ENCODE measurements at places on chromosomes 3 and 15.

DNA sequence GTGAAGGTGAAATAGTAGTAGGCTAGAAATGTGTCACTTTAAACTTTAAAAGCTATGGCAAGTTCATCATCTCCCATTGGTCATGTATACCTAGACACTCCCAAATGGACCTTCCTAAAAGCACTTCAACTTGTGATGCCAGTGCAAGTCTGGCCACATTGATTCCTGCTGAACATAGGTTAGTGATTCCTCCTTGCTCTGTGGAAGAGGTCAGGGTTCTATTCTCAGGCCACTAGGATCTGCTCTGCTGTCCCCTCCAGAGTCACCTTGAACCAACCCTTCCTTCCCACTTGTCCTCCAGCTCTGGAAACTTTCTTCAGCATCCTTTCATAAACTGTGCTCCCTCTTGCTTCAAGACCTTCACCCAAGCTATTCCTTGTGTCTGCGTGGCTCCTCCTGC lies 301.7 kb downstream of the RPLP1 start:
- no peak for DNase-seq
- H3K27ac ChIP-seq: no peak overlapping the region
- H3K27me3 ChIP-seq: no peaks in the 10 kb centered on the region

GRCh38 chr3:120569222-120570057 lies 26.7 kb upstream of the NDUFB4 start:
- H3K4me1 ChIP-seq: no peaks in the 10 kb centered on the region
- no peaks in the 10 kb centered on the region for H3K36me3 ChIP-seq
- DNase-seq: no peak
- no peaks in the 10 kb centered on the region for H3K27me3 ChIP-seq
- no peak overlapping the region for H3K4me3 ChIP-seq

DNA sequence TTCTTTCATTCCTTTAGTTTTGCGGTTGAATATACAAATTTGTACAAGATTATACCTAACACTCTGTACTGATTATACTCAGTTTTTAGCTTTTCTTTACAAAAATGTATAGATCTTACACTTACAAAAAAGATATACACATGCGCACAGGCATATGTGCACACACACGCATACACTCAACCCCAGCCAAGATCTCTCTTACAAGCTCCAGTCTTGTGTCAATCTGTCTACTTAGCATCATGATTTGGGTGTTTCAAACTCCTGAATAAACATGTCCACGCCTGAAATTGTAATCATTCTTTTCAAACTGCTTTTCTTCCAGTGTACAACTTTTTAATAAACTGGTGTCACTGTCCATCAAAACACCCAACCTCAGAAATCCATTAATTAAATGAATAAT lies 180.7 kb downstream of the NAALADL2 start:
- H3K4me1 ChIP-seq: no peaks in the 10 kb centered on the region
- DNase-seq: no peak
- no peaks in the 10 kb centered on the region for H3K36me3 ChIP-seq
- no peak overlapping the region for H3K4me3 ChIP-seq

DNA sequence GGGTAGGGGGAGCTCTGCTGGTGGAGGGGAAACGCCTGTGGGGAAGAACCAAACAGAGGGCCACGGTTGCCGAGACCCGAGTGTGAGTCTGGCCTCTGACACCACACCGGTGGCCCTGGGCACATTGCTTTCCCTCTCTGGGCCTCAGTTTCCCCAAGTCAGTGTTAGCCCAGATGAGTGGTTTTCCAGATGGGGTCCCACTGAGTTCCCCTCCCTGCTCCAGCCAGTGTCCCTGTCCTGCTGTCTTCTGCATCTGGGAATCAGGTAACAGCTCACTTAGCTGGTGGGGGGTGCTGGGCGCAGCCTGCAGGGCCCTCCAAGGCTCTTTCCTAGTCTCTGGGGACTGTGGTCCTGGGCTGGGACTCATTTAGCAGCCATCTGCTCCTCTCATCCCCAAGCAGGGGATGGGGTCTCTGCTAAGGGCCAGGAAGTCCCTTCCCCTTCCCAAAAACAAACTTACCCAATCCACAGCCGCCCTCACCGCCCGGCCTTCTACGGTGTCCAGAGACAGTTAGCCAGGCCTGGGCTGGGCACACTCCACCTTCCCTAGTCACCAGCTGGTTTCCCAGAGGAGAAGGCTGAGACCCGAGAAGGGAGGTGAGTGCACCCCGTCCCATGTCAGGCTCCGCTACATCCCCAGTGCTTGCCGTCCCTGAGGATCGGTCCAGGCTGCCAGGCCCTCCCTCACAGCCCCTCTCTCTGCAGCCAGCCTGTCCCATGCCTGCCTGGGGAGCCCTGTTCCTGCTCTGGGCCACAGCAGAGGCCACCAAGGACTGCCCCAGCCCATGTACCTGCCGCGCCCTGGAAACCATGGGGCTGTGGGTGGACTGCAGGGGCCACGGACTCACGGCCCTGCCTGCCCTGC lies 676 bp downstream of the GP9 start:
- no peak for DNase-seq
- H3K36me3 ChIP-seq: no peaks in the 10 kb centered on the region
- H3K27me3 ChIP-seq: no peaks in the 10 kb centered on the region
- H3K27ac ChIP-seq: no peak overlapping the region

- H3K4me3 ChIP-seq: no peak overlapping the region
- H3K36me3 ChIP-seq: no peaks in the 10 kb centered on the region
- H3K4me1 ChIP-seq: peaks cover 5% of the 10 kb centered on the region
These were observed 1.0 kb upstream of the RYR3 start for GRCh38 chr15:33309602-33310276.

GRCh38 chr15:88994286-88994685 lies 81.1 kb upstream of the MFGE8 start:
- H3K27me3 ChIP-seq: no peaks in the 10 kb centered on the region
- no peaks in the 10 kb centered on the region for H3K4me1 ChIP-seq
- H3K36me3 ChIP-seq: no peaks in the 10 kb centered on the region
- no peak for DNase-seq

DNA sequence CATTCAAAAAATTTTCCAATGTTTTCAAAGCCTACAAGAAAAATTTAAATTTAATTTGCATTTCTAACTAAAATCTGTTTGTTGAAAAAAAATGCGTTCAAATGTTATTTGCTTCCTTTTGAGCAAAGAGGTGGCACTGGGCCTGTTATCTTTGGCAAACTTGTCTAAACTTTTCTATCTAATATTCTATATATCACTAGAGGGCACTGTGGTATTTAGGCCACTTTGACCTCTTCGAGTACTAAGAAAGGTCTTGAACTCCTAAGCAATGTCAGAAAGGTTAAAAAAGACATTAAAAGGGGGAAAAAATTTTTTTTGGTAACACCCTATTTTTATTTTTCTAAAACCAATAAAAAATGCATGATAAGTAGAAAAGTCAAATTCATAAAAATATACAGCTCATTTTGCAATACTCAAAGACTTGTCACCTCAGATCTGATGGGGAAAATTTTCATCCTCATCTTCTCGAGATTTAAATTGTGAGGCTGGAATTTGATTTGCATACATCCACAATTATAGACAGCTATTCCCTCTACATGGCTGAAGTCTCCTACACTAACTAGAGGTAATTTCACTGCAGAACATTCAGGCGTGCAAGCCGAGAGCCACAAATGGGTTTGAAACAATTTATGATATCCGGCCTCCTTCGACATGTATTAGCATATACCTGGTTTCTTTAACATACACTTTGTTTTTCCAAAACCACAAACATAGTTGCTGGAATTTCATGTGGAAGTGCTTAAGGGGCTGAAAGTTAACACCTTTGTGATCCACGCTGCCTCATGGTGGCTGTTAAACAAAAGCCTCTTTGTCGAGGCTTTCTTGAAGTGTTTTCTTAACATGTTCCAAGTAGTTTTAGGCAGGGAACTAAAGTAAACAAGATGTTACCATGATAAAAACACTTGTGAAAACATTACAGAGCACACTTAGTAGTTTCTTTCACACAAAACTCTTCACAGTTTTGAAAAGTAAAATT lies 576.4 kb downstream of the FOXP1 start:
- H3K27me3 ChIP-seq: no peaks in the 10 kb centered on the region
- H3K36me3 ChIP-seq: no peaks in the 10 kb centered on the region
- peak overlapping the region; percentile 59 for H3K27ac ChIP-seq
- peaks cover 26% of the 10 kb centered on the region for H3K4me1 ChIP-seq

- H3K27me3 ChIP-seq: no peaks in the 10 kb centered on the region
- H3K4me3 ChIP-seq: no peak overlapping the region
- no peaks in the 10 kb centered on the region for H3K4me1 ChIP-seq
- H3K27ac ChIP-seq: no peak overlapping the region
- no peaks in the 10 kb centered on the region for H3K36me3 ChIP-seq
These were observed 163.6 kb downstream of the TUSC7 start for GRCh38 chr3:116873142-116873541.

DNA sequence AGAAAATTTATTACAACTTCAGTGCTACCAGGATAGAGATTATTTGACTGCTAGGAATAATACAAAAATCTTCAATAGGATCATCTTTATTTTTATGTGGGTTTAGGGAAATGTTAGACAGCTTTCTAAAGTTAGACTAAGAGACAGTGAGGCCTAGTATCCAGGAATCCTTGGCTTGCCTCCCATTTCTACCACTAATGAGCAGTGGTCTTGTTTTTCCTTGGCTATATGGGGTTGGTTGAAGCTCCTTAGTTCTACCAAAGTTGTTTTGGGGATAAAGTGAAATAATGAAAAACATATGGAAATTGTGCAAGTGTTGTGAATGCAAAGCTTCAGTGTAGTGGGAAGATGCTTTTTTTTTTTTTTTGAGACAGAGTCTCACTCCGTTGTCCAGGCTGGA lies 16.8 kb downstream of the AP4E1 start:
- no peaks in the 10 kb centered on the region for H3K27me3 ChIP-seq
- no peak for DNase-seq
- no peak overlapping the region for H3K4me3 ChIP-seq
- no peaks in the 10 kb centered on the region for H3K4me1 ChIP-seq

GRCh38 chr3:45507820-45508317 lies 86.7 kb upstream of the LIMD1 start:
- H3K4me3 ChIP-seq: no peak overlapping the region
- H3K36me3 ChIP-seq: no peaks in the 10 kb centered on the region
- H3K4me1 ChIP-seq: no peaks in the 10 kb centered on the region
- peak overlapping the region; percentile 32 for H3K27ac ChIP-seq
- no peaks in the 10 kb centered on the region for H3K27me3 ChIP-seq
- DNase-seq: peak; percentile 41

DNA sequence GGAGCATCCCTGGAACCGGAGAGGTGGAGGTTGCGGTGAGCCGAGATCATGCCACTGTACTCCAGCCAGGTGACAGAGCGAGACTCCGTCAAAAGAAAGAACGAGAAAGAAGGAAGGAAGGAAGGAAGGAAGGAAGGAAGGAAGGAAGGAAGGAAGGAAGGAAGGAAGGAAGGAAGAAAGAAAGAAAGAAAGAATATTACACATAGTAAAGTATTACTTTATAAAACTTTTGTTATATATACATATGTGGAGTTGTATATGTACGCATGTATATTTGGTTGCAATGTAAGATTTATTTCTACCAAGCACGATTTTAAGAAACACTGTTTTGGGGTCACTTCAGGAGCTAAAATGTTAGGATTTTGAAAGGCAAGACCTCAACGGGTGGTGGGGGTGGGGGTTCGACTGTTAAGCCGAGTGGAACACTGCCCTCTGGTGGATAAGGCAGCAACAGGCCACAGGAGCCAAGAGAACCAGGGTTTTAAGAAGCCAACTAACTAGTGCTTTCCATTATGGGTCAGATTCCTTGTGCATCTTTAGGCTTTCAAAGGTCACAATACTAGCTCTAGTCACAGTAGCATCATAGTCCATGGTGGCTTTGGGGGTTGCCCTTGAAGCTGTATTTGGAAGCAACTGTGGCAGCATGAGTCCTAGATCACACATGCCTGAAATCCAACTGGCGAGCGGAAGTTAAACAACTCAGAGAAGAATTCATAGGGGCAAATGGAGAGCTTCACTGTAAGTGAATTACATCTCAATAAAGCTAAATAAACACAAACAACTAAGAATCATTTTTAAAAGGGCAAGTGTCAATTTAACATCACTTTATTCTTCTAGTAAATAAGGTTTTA lies 22.5 kb downstream of the GLB1 start:
- no peak overlapping the region for H3K27ac ChIP-seq
- DNase-seq: peak; percentile 29
- no peak overlapping the region for H3K4me3 ChIP-seq

DNA sequence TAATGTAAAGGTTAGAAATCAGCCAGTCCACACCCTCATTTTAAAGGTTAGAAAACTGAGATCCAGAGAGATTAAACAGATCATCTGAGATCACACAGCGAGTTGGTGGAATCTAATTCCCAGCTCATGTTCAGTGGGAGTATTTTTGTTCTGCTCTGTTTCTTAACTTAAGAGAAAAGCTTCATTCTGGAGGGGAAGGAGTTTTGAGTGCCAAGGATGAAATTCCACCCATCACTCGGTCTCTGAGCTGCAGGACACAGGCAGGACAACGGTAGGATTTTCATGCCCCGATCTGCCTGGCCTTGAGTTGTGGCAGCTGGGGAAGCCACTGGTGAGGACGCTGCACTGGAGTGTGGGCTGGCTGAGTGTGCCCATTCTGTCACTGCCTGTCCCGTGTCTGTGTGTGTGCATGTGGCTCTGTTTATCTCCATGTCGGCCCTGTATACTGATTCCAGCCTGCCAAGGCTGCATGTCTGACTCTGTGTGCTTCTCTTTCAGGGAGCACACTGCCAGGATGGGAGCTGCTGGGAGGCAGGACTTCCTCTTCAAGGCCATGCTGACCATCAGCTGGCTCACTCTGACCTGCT lies 94.3 kb downstream of the CEMIP start:
- no peak overlapping the region for H3K4me3 ChIP-seq
- H3K27ac ChIP-seq: no peak overlapping the region
- no peaks in the 10 kb centered on the region for H3K36me3 ChIP-seq
- no peaks in the 10 kb centered on the region for H3K4me1 ChIP-seq

DNA sequence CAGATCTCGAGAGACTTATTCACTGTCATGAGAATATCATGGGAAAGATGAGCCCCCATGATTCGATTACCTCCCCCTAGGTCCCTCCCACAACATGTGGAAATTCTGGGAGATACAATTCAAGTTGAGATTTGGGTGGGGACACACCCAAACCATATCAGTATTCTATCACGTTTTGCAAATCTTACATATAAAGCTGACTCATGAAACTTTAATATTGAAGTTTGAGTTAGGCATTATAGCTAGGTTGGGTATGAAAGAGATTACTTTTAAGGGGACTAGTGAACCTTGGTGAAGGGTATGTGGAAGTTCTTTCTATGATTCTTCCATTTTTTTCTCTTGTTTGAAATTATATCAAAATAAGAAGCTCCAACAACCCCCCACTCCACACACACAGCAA lies 117.7 kb upstream of the RASGRP1 start:
- H3K4me3 ChIP-seq: no peak overlapping the region
- no peak for DNase-seq
- no peaks in the 10 kb centered on the region for H3K36me3 ChIP-seq
- H3K27ac ChIP-seq: no peak overlapping the region
- peaks cover 7% of the 10 kb centered on the region for H3K27me3 ChIP-seq

GRCh38 chr15:82803793-82804574 lies 1.9 kb downstream of the FSD2 start:
- H3K27ac ChIP-seq: peak overlapping the region; percentile 5
- DNase-seq: no peak
- no peaks in the 10 kb centered on the region for H3K27me3 ChIP-seq
- no peaks in the 10 kb centered on the region for H3K36me3 ChIP-seq
- peak overlapping the region; percentile 49 for H3K4me3 ChIP-seq
- peaks cover 24% of the 10 kb centered on the region for H3K4me1 ChIP-seq

GRCh38 chr3:138769616-138770015 lies 65.1 kb downstream of the PIK3CB start:
- H3K4me3 ChIP-seq: no peak overlapping the region
- H3K4me1 ChIP-seq: peaks cover 5% of the 10 kb centered on the region
- H3K27me3 ChIP-seq: no peaks in the 10 kb centered on the region

- peak; percentile 51 for DNase-seq
- peak within 1 kb of the TSS; percentile 88 for H3K27ac ChIP-seq
- H3K36me3 ChIP-seq: no peaks in the 10 kb centered on the region
- peak within 1 kb of the TSS; percentile 64 for H3K4me3 ChIP-seq
These were observed at the start of gene PCOLCE2 for GRCh38 chr3:142888481-142889211. Gene PCOLCE2 (minus strand): TSS chr3:142889083. CDS start chr3:142888896, 187 bp downstream.

All from heart right ventricle (tissue), 16 donors.